ENCODE measurements at places on chromosomes 12 and 14.

DNA sequence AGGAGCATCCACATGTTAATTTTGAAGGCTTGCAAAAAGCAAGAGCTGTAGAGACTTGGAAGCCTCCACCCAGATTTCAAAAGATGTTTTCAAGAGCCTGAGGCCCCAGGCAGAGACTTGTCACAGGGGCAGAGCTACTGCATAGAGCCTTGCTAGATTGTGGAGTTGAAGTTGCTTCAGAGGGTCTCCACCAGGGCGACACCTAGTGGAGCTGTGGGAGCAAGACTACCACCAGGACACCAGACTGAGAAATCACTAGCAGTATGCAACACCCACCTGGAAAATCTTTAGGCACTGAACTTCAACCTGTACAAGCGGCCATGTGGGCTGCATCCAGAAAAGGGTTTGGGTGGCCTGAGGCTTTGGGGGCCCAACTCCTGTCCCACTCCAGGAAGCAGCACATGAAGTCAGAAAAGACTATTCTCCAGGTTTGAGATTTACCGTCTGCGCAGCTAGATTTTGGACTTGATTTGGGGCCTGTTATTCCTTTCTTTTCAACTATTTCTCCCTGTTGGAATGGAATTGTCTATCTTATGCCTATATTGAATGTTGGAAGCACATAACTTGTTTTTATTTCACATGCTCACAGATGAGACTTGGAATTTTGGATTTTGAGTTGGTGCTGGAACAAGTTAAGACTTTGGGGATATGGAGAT is 508.6 kb downstream of the FLRT2 start:
- H3K4me3 ChIP-seq: no peak overlapping the region
- H3K27me3 ChIP-seq: no peaks in the 10 kb centered on the region
- H3K27ac ChIP-seq: no peak overlapping the region
- H3K36me3 ChIP-seq: no peaks in the 10 kb centered on the region
- peak; percentile 21 for DNase-seq
- no peaks in the 10 kb centered on the region for H3K4me1 ChIP-seq

- H3K27me3 ChIP-seq: no peaks in the 10 kb centered on the region
- H3K36me3 ChIP-seq: no peaks in the 10 kb centered on the region
- DNase-seq: no peak
- no peak overlapping the region for H3K4me3 ChIP-seq
Measured at GRCh38 chr12:99431203-99431602, 216.3 kb upstream of the GARIN6 start.

GRCh38 chr12:103877288-103877687 is 36.3 kb upstream of the NT5DC3 start:
- H3K4me1 ChIP-seq: peaks cover 4% of the 10 kb centered on the region
- H3K36me3 ChIP-seq: no peaks in the 10 kb centered on the region
- H3K4me3 ChIP-seq: no peak overlapping the region
- no peak overlapping the region for H3K27ac ChIP-seq
- H3K27me3 ChIP-seq: no peaks in the 10 kb centered on the region

- H3K4me1 ChIP-seq: no peaks in the 10 kb centered on the region
- DNase-seq: no peak
- no peaks in the 10 kb centered on the region for H3K27me3 ChIP-seq
- H3K27ac ChIP-seq: no peak overlapping the region
- H3K36me3 ChIP-seq: no peaks in the 10 kb centered on the region
Measured at GRCh38 chr14:78403278-78403815, 233.2 kb downstream of the NRXN3 start.

- no peaks in the 10 kb centered on the region for H3K36me3 ChIP-seq
- no peak overlapping the region for H3K4me3 ChIP-seq
- H3K4me1 ChIP-seq: peaks cover 5% of the 10 kb centered on the region
- H3K27ac ChIP-seq: no peak overlapping the region
Measured at GRCh38 chr14:76262641-76263040, 110.9 kb downstream of the GPATCH2L start.

DNA sequence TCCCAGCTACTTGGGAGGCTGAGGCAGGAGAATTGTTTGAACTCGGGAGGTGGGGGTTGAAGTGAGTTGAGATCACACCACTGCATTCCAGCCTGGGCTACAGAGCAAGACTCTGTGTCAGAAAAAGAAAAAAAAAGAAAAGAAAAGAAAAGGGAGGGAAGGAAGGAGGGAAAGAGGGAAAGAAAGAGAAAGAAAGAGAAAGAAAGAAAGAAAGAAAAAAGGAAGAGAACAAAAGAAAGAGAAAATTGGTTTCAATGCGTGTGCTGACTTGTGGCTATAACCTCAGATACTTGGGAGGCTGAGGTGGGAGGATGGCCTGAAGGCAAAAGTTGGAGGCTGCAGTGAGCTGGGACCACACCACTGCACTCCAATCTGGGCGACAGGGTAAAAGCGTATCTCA is 128.4 kb upstream of the TBX3 start:
- no peak overlapping the region for H3K4me3 ChIP-seq
- no peaks in the 10 kb centered on the region for H3K27me3 ChIP-seq
- no peaks in the 10 kb centered on the region for H3K36me3 ChIP-seq
- no peaks in the 10 kb centered on the region for H3K4me1 ChIP-seq
- no peak for DNase-seq
- no peak overlapping the region for H3K27ac ChIP-seq

- no peaks in the 10 kb centered on the region for H3K27me3 ChIP-seq
- DNase-seq: no peak
- peaks cover 49% of the 10 kb centered on the region for H3K4me1 ChIP-seq
- peak overlapping the region; percentile 93 for H3K27ac ChIP-seq
Measured at GRCh38 chr12:121798787-121799155, 5.0 kb upstream of the SETD1B start.

DNA sequence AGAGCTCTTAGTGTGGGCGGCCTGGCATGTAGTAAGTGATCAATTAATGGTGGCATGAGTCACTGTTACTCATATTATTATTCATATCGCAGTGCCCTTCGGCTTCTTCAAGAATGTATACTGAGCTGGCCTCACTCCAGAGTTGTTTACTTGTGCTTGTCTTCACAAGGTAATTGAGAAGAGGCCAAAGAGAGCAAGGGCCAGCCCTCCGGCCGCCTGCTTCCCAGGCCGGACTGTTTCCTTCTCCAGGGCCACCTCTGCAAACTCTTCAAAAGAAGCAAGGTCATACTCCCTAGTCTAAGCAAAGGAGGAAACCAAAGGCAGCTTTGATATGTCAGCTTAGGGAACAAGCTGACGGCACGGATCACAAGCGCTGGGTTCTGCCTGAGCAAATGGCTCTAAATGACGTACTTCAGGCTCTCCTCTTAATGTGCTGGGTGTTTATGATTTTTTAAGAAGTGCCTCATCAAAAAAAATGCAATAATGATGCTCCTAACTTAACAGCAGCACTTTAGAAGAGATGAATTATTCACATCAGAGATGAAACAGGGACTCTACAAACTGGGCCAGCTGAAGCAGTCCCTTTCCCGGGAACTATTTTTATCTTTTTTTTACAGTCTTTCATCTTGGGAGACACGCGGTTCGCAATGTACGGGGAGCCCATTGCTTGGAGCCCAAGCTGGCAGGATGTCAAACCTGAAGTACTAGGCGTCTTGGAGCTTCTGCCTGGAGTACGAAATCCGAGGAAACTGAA is 65.6 kb upstream of the DLK1 start:
- H3K4me3 ChIP-seq: no peak overlapping the region
- H3K27ac ChIP-seq: no peak overlapping the region
- no peak for DNase-seq
- H3K27me3 ChIP-seq: peaks cover 4% of the 10 kb centered on the region

GRCh38 chr12:105382771-105383622 is 52.5 kb downstream of the C12orf75 start:
- H3K27ac ChIP-seq: no peak overlapping the region
- no peaks in the 10 kb centered on the region for H3K36me3 ChIP-seq
- no peaks in the 10 kb centered on the region for H3K27me3 ChIP-seq
- H3K4me3 ChIP-seq: no peak overlapping the region
- H3K4me1 ChIP-seq: peaks cover 4% of the 10 kb centered on the region

GRCh38 chr14:66514213-66514612 is 6.3 kb downstream of the GPHN start:
- no peak overlapping the region for H3K4me3 ChIP-seq
- H3K27ac ChIP-seq: no peak overlapping the region
- no peak for DNase-seq
- peaks cover 6% of the 10 kb centered on the region for H3K27me3 ChIP-seq
- no peaks in the 10 kb centered on the region for H3K36me3 ChIP-seq

GRCh38 chr12:119096429-119097202 is 82.1 kb upstream of the HSPB8 start:
- H3K27ac ChIP-seq: no peak overlapping the region
- H3K27me3 ChIP-seq: no peaks in the 10 kb centered on the region
- DNase-seq: no peak
- no peaks in the 10 kb centered on the region for H3K4me1 ChIP-seq

DNA sequence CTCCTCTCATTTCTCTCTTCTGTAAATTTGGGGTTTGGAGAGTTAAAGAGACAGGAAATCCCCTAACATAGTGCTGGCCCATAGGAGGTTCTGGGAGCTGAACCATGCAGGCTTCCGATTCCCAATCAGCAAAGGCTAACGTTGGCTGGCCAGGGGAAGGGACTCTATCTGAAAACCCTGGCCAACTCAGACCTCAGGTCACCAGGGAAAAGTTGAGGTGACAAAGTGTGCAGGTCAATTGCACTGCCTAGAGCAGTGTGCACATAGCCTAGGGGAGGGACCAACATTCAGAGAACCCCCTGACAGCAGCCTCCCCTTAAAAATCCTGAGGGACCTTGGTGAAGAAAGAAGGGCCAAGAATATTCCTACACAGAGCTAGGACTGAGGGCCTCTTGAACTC is 38.9 kb downstream of the TTC7B start:
- H3K4me3 ChIP-seq: no peak overlapping the region
- H3K4me1 ChIP-seq: no peaks in the 10 kb centered on the region
- DNase-seq: no peak

GRCh38 chr14:61190341-61190740 is 90.8 kb downstream of the TMEM30B start:
- no peak for DNase-seq
- no peak overlapping the region for H3K4me3 ChIP-seq
- peaks cover 21% of the 10 kb centered on the region for H3K27me3 ChIP-seq
- no peak overlapping the region for H3K27ac ChIP-seq

DNA sequence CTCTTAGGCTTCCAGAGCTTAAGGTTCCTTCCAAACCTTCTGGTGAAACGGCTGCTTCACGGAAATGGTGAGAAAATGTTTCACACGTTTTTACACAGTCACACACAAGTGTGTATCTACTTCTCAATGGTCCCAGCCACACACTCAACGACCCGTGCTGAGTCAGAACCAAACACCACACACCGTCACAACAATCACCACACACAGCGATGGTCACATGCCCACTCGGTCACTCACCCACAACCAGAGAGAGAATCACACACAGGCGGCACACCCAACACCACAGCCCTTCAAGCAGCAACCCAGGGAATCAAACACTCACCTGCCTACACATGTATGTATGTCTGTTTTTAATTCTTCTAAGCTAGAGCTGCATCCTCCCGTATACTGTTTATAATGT is 12.6 kb upstream of the PLEKHD1 start:
- H3K4me1 ChIP-seq: no peaks in the 10 kb centered on the region
- no peak overlapping the region for H3K27ac ChIP-seq
- no peaks in the 10 kb centered on the region for H3K36me3 ChIP-seq
- H3K4me3 ChIP-seq: no peak overlapping the region
- no peaks in the 10 kb centered on the region for H3K27me3 ChIP-seq
- no peak for DNase-seq

DNA sequence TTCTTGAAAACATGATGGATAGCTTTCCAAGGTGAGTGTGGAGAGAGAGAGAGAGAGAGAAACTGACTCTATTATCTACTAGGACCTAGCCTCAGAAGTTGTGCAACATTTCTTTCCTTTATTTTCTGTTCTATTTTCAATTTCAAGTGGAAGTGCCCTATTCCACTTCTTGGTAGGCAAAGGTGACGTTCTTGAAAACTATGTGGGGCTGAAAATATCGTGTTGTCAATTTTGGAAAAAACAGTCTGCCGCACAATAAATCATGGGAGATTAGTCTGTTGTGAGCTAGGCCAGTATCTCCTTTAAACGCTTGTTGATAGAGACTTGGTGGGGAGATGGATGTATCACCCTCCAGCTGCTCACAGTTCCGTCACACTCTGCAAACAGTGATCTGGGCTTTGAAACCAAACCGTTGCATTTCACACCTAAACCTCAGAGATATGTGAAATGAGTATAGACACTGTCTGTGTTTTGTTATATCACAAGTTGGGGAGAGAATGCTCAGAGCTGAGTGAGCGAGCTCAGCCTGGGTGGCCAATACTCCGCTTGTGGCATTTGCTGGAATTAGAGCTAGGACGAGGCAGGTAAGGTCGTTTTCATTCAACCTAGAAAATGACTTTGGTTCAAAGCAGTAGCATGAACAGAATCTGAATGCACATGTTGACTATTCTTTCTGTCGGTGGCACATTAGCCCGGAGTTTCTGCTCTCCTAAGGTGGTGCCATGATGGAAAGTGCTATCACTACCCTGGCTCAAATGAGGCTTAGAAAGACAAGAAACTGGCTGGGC is 75.1 kb upstream of the ST8SIA1 start:
- peak overlapping the region; percentile 58 for H3K27ac ChIP-seq
- peaks cover 17% of the 10 kb centered on the region for H3K4me1 ChIP-seq
- peak; percentile 43 for DNase-seq

DNA sequence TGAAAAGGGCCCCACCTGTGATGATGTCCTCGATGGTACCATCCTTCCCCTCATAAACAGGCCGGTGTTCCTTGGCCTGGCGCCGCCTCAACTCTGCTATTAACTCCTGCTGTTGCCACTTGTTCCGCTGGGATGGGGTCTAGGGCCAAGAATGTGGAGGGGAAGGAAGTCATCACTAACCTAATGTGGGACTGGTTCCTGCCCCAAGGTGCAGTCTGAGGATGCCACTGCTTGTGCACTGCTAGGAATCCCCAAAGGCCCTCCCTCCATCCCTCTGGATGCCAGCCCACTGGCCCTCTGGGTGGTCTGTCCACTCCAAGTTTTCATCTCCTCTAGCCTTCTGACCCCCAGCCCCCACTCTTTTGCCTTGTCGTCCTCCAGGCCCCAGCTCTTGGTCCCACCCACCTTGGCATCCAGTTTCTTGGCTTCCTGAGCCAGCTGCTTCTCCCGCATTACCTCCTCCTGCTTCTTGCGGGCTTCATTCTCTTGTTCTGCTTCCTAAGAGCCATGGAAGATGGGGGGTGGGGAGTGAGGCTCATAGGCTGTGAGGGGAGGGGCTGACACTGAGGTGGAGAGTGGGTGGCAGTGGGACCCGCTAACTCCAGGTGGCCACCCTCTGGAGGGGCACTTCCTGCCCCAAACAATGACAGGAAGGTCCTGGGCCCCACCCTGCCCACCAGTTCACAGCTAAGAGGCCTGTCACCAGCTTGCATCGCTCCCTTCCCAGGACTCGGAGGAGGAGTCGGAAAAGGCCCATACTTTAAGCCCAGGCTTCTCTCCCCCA is 23.7 kb downstream of the PRPF40B start:
- H3K27ac ChIP-seq: no peak overlapping the region
- no peak for DNase-seq
- peaks cover 13% of the 10 kb centered on the region for H3K4me1 ChIP-seq
- H3K27me3 ChIP-seq: no peaks in the 10 kb centered on the region

- peak; percentile 27 for DNase-seq
- no peaks in the 10 kb centered on the region for H3K27me3 ChIP-seq
- H3K4me3 ChIP-seq: no peak overlapping the region
- no peaks in the 10 kb centered on the region for H3K36me3 ChIP-seq
Measured at GRCh38 chr12:120886199-120887018, 17.7 kb downstream of the SPPL3 start.

Data from natural killer cell (primary cell).